NCI-H1436 (cell line): ENCODE measurements at places on chromosomes 7 and 10.

DNA sequence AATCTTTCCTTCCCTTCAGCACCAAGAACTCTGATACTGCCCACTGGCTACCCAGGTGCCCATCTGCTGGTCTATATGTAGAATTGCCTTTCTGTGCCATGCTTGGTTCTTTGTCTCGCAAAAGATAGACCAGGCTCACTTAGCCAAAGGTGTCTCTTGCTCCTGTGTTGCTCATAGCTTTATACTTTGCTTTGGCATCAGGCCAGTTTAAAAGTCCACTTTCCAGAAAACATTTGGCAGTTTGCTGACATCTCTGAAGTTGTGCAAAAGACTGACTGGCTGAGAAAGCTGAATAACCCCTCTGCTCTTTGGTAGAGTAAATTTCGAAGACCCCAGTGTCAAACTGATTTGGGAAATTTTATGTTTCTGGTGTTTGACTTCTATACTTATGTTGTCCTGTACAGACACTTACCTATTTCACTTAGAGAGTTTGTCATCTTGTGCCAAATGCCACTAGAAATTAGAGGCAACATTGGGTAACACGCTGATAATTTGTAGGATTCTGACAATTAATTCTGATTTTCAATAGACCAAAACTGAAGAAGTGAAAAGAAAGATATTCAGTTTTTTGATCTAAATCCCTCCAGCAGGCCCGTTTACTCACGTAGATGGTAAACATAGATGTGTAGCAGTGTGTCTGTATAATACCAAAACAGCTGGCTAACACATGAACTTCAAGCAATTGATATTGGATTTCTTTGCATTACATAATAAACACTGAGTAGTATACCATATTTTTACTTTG, 91.1 kb downstream of the CPED1 start:
- no peak for DNase-seq

DNA sequence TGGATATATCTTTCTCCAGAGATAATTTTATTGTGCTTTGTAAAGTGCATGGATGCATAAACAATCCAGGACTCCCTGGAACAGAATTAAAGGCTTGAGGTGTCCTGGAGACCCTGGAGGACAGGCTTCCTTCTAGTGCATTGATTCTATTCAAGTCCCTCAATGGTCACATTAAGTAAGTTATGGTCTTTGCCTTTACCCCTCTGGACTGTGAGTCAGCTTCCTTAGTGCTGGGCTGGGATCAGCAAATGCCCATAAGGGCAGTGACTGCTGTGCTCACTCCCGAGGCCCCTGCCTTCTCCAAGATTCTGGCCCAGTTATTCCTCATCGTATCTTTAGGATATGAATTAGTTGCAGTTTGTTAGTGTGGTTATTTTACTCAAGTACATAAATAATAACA, 178.7 kb upstream of the PRSS58 start:
- DNase-seq: no peak

DNA sequence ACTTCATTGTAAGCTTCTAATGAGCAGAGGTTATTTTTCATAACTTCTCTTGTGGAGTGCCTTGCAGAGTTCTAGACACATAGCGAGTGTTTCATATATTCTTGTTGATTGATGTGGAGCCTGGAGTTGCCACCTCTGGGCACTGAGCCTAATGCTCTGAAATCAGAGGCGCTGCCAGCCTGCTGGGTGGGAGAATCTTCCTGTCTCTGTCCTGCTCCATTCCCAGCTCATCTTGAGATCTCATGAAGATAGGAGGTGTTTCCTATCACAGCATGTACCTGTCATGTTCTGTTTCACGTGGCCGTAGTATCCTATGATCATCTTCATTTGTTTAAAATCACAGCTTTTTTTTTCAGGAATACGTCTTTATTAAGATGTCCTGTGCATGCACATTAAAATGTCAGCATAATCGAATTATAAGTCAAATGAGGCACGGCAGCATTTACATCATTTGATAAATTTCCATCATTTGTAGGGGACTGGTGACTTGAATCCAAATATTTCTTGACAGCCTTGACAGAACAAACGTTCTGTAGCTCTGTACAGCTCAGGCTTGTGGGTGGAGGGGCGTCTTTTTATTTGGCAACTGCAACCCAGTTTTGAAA, 393.0 kb downstream of the PHTF2 start:
- DNase-seq: no peak

- DNase-seq: no peak
Measured at GRCh38 chr10:104492329-104492940, 138.8 kb downstream of the CFAP58 start.

GRCh38 chr7:155820788-155821187, 8.5 kb upstream of the SHH start:
- no peak for DNase-seq

DNA sequence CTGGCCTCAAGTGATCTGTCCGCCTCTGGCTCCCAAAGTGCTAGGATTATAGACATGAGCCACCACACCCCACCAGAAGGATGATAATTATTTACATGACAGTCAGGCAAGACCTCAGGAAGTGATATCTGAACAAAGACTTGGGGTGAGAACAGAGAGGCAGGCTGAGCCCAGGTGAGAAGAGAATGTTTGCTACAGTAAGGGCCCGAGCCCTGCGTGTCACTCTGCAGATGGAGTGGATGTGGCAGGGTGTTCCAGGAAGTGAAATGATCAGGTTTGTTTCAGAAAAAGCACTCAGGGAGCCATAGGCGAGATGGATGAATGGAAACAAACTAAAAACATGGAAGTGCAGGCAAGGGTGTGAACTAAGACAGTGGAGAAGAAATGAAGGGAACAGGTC, 22.2 kb downstream of the SFMBT2 start:
- no peak for DNase-seq

GRCh38 chr10:70474780-70475179, 3.8 kb upstream of the PALD1 start:
- DNase-seq: no peak

- no peak for DNase-seq
Measured at GRCh38 chr7:81645435-81645834, 124.4 kb downstream of the HGF start.

DNA sequence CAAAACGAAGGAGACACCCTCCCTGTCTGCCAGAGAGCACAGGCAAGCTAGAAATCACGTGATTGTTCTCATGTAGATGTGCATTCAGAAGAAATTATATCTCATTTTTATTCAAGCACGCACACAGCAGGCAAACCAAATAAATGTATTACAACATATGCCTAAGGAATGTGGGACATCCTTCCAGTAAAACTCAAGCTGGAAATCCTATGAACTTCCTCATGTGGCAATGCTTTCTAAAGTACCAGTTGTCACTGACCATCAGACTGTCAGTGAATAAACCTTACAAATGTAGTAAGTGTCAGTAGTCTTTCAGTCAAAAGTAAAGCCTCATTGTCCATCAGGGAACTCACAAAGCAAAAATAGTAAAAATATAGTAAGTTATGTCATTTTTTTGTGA, 350.1 kb upstream of the POM121L12 start:
- no peak for DNase-seq

- DNase-seq: no peak
Measured at GRCh38 chr7:27142580-27143022, 880 bp downstream of the HOXA5 start.

- no peak for DNase-seq
Measured at GRCh38 chr10:3990307-3990706, 205.3 kb upstream of the KLF6 start.

- no peak for DNase-seq
Measured at GRCh38 chr7:151719031-151719896, 157.7 kb downstream of the PRKAG2 start.

GRCh38 chr7:17554341-17555015, 256.0 kb downstream of the AHR start:
- no peak for DNase-seq

GRCh38 chr10:110881247-110881646, 9.5 kb downstream of the PDCD4 start:
- no peak for DNase-seq

GRCh38 chr7:54738737-54739136, 20.3 kb downstream of the SEC61G start:
- no peak for DNase-seq

- peak; percentile 61 for DNase-seq
Measured at GRCh38 chr10:27319752-27320431, 79.3 kb upstream of the ACBD5 start.

DNA sequence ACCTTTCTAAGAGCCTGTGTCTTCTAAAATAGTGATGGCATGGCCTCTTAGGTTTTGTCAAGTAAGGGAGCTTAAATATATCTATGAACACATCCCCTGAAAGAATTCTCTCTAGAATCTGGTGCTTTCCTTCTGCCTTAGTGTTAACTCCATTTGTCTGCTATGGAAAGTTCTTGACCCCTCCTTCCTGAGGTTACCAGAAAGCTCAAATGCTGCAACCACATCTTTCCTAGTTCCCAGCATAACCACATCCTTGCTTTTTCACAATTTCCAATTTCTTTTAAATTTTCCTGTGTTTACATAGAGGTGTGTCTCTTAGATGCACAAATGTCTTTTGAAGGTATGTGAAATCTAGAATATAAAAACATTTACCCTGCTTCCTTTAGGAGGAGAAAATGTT, 16.4 kb upstream of the GSDME start:
- DNase-seq: no peak

DNA sequence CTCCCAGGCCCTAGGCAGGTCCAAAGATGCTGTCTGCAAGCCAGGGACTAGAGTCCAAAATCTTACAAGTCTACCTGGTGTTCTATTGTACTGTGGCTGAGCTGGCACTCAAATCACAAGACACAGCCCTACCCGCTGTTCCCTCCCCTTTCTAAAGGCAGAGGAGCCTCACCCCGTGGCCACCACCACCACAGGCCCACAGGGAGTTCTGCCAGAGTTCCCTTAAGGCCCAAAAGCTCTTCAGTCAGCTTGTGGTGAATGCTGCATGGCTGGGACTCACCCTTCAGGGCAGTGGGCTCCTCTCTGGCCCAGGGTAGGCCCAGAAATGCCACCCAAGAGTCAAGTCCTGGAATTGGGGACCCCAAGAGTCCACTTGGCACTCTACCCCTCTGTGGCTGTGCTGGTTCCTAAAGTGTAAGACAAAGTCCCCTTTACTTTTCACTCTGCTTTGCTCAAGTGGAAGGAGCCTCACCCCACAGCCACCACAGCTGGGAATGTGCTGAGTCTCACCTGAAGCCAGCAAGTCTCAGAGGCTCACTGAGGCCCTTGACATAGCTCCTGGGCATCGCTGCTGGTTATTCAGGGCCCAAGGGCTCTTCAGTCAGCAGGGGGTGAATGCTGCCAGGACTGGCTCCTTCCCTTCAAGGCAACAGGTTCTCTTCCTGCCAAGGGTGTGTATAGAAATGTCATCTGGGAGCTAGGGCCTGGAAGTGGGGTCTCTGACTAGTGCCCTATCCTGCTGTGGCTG, 48.8 kb upstream of the PSAP start:
- DNase-seq: no peak

DNA sequence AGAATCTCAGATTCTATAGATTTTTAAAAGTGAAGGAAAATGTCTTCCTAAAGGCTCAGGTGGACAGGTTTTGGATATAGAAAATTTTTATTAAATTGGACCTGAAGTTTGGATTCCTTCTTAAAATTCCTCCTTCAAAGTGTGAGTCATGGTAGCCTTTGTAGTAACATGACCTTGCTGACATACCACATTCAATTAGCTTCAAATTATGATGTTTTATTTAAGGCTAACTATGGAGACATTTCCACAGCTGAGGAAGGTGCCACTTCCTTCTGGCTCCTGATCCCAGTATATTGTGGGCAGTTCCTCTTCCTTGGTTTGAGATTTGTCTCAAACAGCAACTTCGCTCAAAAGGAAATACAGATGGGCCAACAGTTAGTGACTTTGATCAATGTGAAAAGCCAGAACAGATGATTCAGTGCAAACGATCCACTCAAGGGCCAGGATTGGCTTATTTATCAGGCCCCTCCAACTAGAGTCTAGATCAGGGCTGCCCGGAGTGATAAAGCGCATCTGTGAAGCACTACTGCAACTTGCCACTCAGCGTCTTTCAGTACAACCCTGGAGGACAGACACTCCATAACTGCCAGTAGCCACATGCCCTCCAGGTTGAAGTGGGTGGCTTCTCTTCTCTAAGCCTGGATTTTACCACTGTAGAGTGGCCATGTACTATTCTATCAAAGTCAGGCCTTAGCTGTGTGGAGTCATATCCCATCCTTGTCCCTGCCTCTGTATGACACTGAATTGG, 573.5 kb downstream of the KIF20B start:
- DNase-seq: no peak

- DNase-seq: no peak
Measured at GRCh38 chr7:120993553-120994191, 5.2 kb downstream of the CPED1 start.

- DNase-seq: no peak
Measured at GRCh38 chr10:60977161-60978122, 33.5 kb upstream of the RHOBTB1 start.

DNA sequence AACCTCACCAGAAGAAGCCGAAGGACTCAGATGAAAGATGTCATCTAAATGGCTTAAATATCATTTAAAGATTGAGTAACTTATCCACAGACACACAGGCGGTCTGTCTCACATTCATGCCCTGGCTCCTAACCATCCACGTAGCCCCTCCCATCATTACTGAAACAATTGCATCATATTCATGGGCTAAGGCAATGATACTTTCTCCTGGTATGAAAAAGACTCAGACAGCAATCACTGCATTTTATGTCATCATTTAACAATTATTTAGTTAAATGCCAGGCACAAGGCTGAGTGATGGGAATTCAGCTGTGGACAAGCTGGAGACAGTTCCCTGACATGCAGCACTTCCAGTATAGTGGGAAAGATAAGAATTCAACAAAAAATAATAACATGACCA, 11.2 kb upstream of the TECTB start:
- DNase-seq: no peak

- DNase-seq: peak; percentile 75
Measured at GRCh38 chr7:112286250-112287086, 80.0 kb downstream of the ZNF277 start.

DNA sequence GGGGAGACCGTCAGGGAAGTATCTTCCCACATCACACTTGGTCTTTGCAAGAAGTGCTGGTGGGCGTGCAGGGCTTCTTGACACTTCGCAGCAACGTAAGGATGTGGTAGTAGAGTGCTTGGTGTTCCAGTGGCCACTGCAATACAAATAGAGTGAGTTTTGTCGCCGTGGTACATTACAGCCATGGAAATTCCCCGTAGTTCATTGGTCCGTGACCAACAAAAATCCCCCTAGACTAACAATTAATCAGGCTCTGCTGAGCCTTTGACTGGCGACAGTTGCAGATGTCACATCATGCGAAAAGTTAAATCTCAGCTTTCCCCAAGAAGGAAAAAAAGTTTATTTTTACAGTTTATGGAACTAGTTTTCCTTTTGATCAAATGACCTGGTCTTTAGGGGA, 134.7 kb downstream of the MGMT start:
- no peak for DNase-seq

DNA sequence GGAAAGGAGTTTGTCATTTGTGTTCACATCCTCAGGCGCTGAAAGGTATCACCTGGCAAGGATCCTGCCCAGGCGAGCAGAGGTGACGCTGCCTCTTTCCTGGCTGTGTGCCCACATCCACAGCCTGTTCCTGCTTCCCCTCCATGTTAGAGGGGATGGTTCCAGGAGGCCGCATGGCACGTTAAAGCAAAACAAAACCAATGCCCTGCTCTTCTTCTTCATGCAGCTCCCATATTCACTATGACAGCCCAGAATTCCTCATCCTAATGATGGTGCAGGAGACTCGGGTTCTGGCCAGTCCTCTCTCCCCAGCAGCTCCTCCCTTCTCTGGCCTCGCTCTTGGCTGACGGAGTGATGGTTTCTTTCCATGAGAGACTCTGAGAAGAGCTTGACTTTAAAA, 678.5 kb upstream of the ANKRD30A start:
- peak; percentile 24 for DNase-seq

- DNase-seq: no peak
Measured at GRCh38 chr7:22487978-22488642, 11.9 kb downstream of the STEAP1B start.

GRCh38 chr7:100563809-100564400, 9.8 kb downstream of the SAP25 start:
- DNase-seq: no peak
